ENCODE measurements at places on chromosomes 7 and 10.
A peak's percentile ranks its signal among the peaks of the same experiment; 100 is the strongest.

GRCh38 chr10:75229971-75230370 is 5.8 kb downstream of the COMTD1 start:
- DNase-seq, result no peak

DNA sequence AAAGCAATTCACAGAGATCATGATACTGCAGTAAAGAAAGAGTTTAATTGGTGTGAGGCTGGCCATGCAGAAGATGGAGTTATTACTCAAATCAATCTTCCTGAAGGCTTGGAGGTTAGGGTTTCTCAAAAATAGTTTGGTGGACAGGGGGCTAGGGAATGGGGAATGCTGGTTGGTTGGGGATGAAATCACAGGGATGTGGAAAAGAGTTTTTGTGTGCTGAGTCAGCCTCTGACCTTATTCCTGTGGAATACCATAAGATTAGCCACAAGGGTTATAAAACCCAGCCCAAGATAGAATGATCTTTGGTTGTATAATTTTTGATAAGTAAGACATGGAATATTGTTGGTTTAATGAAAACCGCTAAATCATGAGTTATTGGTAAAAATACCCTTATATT is 764.3 kb downstream of the TYW1 start:
- DNase-seq, result no peak

GRCh38 chr7:120400806-120401455 is 128.0 kb downstream of the KCND2 start:
- DNase-seq, result no peak

GRCh38 chr10:118585234-118585633 is 10.2 kb downstream of the PRLHR start:
- DNase-seq, result no peak

DNA sequence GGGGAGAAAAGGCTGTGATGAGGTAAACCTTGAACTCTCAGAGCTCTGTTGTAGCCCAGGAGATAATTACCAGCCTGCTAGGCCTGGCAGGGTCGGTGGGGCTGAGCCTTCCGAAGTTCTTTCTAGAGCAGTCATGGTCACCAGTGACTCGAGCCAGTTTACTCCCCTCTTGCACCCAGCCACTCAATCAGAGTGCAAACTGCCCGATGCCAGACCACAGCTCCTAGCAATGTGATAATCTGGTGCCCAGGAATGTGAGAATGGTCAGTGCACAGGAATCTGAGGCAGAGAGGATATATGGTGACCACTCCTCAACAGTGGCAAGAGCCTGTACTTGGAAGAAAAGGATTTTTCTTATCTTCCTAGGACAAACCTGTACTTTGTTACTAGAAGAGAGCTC is 46.4 kb upstream of the KMT2E start:
- DNase-seq, result no peak

GRCh38 chr7:147605323-147605722 is 985.2 kb upstream of the C7orf33 start:
- DNase-seq, result no peak

GRCh38 chr10:93852476-93853095 is 41.2 kb upstream of the SLC35G1 start:
- no peak for DNase-seq

GRCh38 chr10:7311218-7311849 is 99.5 kb downstream of the SFMBT2 start:
- no peak for DNase-seq

- DNase-seq, result no peak
Observed at GRCh38 chr7:21767300-21767900, 178.3 kb downstream of the CDCA7L start.

- no peak for DNase-seq
Observed at GRCh38 chr7:90061077-90061476, 93.2 kb upstream of the STEAP1 start.

GRCh38 chr7:93828260-93828659 is 62.3 kb downstream of the TFPI2 start:
- DNase-seq, result no peak

DNA sequence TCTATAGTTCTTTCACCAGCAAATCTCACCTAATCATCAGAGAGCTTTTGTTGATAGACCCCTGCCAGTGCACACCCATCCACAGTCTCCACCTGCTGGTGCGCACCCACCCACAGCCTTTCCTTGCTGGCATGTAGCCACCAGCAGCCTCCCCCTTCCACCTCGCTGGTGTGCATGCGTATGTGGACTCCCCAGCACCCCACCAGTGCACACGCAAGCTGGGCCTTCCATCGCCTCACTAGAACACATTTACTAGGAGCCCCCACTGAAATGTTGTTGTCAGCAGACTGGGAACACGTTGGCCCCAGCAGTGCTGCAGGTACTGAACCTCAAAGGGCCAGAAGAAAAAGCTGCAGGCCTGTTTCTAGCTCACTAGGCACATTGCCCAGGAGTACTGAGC is 104.9 kb upstream of the ZWINT start:
- DNase-seq, result no peak

- DNase-seq, result no peak
Observed at GRCh38 chr7:116776610-116777289, 85.6 kb upstream of the CAPZA2 start.

- DNase-seq, result no peak
Observed at GRCh38 chr10:3119796-3120459, 52.6 kb downstream of the PFKP start.

DNA sequence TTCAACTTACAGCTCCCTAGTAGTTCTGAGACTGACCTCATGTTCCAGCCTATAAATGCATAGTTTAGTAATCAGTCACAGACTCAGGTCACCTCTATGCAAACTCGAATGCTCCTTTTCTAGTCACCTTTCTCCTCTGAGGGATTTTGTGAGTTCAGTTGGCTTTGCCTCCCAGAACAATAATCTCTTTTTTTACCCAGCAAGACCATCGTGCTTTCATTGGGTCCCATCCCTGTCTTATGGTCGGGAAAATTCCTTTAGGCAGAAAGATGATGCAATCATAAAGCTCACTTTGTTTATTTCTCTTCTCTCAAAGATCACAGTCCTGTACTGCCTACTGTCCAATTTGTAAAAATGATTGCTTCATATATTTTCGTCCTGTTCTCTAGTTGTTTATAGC is 38.4 kb downstream of the TWIST1 start:
- no peak for DNase-seq

GRCh38 chr10:127851661-127852194 is 41.0 kb downstream of the CLRN3 start:
- no peak for DNase-seq

GRCh38 chr7:34837316-34837715 is 179.3 kb downstream of the NPSR1 start:
- DNase-seq, result no peak

- peak; percentile 30 for DNase-seq
Observed at GRCh38 chr10:131446171-131446570, 134.7 kb upstream of the TCERG1L start.

- peak; percentile 66 for DNase-seq
Observed at GRCh38 chr10:117217196-117217761, 20.0 kb downstream of the KCNK18 start.

- DNase-seq, result no peak
Observed at GRCh38 chr7:104779888-104780287, 234.1 kb upstream of the KMT2E start.

DNA sequence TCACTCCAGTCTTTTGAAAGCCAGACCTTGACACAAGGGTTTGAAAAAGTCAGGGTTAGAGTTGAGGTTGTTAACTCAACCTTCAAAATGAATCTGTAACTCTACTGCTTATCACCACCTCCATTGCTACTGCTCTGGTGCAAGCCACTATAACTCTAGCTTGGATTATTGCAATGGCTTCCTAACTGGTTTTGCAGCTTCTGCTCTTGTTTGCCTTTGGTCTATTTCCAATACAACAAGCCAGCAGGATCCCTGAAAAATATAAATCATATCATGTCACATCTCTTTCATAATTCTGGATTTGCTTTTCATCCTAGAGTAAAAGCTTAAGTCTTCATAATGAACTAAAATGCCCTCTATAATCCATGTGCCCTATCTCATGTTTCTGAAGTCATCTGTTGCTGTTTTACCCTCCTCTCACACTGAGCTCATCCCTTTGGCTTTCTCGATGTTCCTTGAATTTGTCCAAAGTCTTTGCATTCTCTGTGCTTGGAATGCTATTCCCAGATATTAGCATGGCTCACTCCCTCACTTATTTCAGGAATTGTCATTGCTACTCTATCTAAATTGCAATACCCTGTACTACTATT is 10.9 kb downstream of the TAS2R60 start:
- no peak for DNase-seq

- DNase-seq, result no peak
Observed at GRCh38 chr10:67242528-67242927, 316.7 kb downstream of the LRRTM3 start.

DNA sequence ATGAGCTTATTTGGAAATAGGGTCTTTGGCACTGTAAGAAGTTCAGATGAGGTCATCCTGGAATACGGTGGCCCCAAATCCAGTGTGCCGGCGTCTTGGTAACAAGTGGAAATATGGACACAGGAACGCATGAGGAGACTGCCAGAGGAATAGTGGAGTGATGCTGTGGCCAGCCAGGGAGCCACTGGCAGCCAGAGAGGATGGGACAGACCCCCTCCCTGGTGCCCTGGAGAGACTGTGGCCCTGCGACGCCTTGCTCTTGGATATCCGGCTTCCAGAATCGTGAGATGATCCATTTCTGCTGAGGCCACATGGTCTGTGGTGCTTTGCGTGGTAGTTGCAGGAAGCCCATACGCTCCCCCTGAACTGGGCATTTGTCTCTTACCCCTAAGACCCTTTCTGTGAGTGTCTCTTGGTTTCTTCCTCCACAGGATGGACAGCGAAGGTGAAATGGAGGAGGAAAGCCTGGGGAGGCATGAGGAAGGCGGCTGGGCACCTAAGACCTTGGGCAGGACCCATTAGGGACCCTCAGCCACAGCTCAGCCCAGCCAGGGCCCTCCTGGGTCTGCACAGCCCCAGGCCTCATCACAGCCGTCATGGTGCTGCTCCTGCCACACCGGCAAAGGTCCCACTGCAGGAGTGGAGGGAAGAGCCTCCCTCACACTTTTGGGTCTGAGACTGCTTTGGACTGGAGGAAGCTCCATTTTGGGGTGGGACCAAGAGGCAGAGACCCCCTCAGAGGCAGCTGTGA is 53.6 kb downstream of the INSIG1 start:
- DNase-seq, result no peak

DNA sequence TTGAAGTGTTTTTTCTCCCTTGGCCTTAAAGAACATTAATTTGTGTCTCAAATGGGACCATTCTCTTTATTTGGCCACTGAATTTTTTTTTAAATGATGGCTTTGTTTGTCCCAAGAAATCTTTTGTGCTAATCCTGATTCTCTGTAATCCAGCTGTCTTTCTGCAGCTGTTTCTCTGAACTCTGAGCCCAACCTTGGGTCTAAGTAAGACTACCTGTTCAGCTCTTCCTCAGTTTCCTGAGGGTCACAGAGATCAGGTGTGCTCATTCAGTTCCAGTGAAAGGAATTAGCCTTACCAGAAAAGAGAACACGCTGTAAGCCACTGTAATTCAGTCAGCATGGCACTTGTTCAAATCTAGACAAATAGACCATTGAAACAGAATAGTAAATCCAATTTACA is 94.2 kb downstream of the ANKIB1 start:
- DNase-seq, result no peak

DNA sequence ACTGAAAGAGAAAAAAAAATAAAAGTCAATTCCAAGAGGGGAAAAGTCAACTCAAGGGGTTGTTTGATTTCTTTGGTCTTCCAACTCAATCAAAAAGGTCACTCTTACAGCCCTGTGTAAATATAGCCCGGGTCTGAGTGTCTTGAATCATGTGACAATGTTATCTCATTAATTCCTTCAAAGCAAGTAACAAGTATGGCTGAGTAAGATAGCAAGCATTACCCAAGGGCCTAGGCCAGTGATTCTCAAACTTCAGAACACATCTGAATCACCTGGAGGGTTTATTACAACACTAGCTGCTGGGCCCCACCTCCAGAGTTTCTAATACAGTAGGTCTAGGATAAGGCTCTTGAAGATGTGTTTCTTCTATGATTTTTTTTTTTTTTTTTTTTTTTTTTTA is 125.0 kb downstream of the PRLHR start:
- DNase-seq, result no peak

DNA sequence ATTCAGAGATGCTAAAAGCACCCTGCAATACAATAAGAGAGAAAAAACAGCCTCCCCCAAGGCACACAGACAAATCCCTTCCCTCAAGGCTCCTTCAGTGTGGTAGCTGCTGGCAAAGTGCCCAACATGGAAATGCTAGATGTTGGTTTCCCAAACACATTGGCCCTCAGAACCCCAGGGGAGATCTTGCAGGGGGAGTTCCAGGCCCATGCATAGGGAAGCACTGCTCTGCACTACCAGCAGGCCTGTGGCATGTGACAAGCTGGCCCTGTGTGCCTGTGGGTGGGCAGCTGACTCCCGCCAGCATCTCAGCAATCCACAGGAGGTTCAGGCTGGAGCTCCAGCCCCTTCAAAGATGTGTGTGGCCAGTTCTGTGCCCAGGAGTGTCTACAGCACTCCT is 16.8 kb upstream of the CSGALNACT2 start:
- no peak for DNase-seq

DNA sequence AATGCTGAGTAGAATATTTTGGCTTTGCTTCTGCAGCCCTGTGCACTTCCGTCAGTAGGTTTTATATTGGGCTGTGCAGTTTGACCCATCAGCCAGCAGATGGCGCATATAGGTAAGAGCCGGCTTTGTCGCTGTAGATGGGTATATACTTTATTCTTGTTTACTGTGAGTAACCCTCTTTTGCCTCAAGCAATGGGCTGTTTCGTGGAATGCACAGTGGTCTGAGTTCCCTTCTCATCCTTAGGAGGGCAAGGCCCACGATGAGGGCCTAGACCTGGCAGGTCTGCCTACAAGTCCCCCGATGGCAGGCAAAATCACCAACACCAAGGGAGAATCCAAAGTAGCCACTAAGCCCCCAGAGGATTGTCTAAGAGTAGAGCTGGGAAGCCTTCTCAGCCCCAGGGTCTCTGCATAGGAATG is 1002.9 kb upstream of the KCND2 start:
- DNase-seq, result no peak

GRCh38 chr7:46290374-46291049 is 369.4 kb upstream of the IGFBP3 start:
- DNase-seq, result no peak

GRCh38 chr10:107545717-107546116 is 381.2 kb upstream of the SORCS1 start:
- no peak for DNase-seq

DNA sequence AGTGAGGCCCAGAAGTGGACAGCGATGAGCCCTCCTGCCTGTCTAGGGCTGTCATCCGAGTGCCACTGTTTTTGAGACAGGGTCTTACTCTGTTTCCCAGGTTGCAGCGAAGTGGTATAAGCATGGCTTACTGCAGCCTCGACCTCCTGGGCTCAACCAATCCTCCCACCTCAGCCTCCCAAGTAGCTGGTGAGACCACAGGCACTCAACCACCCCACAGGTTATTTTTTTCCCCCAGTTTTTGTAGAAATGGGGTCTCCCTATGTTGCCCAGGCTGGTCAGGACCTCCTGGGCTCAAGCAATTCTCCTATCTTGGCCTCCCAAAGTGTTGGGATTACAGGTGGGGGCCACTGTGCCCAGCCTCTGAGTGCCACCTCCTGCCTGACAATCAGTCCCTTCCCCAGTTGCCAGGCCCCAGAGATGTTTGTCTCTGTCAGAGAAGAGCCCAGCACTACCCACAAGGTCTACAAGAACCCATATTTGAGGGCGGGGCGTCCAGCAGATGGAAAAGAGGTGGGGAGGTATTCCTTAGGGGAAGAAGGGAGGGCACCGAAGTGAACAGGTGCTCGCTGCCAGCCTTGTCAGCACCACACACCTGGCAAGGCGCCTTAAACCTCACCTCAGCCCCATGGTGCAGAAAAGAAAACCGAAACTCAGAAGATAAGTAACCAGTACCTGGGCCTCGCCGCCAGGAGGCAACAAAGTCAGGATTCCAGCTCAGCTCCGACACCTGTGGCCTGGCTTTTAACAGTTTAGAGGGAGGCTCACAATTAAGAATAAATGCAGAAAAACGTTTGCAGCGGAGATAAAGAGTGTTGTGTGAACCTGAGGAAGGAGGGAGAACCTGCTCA is 77.4 kb upstream of the ANLN start:
- no peak for DNase-seq
